ENCODE measurements at places on chromosomes 7 and 10.

- DNase-seq = peak; percentile 67
Measured at GRCh38 chr7:102236592-102237287, 49.9 kb upstream of the SH2B2 start.

DNA sequence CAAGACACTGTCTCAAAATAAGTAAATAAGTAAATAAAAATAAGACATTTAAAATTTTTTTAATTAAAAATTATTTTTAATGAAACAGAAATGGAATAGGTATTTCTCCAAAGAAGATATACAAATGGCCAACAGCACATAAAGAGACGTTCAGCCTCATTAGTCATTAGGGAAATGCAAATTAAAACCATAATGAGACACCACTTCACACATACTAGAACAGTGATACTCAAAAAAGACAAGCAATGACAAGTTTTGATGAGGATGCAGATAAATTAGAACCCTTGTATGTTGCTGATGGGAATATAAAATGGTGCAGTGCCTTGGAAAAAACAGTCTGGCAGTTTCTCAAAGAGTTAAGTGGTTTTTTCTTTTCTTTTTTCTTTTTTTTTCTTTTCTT is 26.5 kb upstream of the C10orf67 start:
- DNase-seq = no peak

GRCh38 chr7:27199849-27200760 is at the start of gene HOXA13:
Gene HOXA13 (minus strand): TSS chr7:27200091. CDS start chr7:27200077, 14 bp downstream.
- DNase-seq = no peak

GRCh38 chr10:22803261-22803885 is 89.0 kb upstream of the PIP4K2A start:
- DNase-seq = no peak

DNA sequence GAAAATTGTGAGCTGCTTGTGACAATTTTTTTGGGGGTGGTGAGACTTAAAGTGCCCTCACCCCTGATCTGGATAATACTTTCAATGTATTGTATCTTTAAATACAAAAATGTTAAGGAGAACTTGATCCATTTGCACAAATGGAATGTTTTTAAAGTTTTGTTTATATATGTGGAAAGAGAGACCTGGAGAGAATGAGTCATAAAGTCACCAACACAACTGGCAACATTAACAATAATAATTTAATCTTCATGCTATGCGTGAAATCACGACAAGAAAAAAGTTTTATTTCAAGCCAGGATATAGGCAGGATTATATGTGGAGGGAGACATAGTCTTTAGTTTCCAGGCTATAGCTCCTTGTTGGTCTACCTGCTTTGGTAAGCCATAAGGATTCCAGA is 537.5 kb downstream of the GPAM start:
- DNase-seq = no peak
